ENCODE measurements at places on chromosomes 3 and 15.

GRCh38 chr3:18223974-18224373 is 201.2 kb downstream of the SATB1 start:
- DNase-seq = no peak

- DNase-seq = no peak
Measured at GRCh38 chr15:29259233-29259632, 10.4 kb downstream of the NSMCE3 start.

DNA sequence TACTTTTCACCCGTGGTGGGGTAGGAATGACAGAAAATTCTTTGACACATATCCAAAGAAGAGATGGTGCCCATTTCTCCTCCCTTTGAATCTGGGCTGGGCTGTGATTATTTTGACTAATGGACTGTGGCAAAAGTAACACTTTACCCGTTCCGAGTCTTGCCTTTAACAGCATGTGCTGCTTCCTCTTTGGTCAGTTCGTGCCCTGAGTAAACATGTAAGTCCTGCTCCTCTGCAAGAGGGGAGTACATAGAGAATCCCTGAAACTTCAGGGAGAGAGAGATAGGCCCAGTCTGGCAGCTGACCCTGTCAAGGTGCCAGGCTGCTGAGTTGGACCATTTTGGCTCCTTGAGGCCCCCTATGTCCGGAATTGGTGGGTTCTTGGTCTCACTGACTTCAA is 243.1 kb downstream of the EPHB1 start:
- no peak for DNase-seq

DNA sequence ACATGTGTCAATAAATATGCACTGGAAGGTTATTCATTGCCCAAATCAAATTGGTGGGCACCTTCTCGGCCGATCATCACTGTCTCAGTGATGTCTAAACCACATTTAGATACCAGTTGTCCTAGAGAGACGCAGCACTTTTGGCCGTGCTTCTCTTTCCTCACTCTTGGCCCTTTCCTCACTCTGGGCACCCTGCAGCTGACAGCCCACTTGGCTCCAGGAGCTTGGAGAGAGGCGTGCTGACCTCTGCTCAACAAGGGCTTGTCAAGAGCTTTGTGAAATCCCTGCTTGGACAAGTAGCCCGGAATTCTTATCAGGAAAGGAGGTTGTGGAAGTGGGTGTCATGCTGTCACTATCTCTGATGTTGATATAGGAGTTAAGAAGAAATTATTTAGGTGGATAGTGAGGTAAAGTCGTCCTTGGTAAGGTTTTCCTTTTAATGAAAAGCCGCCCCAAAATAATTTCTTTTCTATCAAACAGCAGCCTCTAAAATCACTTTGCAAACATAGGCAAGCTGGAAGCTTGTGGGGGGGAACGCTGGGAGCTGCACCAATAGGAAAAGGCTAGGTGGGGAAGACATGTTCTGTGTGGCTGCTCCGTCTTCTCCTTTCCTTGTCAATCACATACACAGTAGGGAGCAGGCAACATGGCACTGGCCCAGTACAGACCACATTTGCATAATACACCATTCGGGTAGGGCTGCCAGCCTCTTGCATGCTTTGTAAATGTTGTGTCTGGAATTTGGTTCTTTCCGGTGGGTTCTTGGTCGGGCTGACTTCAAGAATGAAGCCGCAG is 126.8 kb upstream of the UBE3A start:
- DNase-seq = no peak
